GM10248 (cell line): ENCODE measurements at places on chromosomes 4 and X.

- DNase-seq = no peak
Observed at GRCh38 chr4:183264614-183265013, 55.5 kb downstream of the CLDN22 start.

- no peak for DNase-seq
Observed at GRCh38 chr4:44916411-44916810, 190.1 kb upstream of the GNPDA2 start.

- no peak for DNase-seq
Observed at GRCh38 chrX:7316280-7316679, 168.3 kb upstream of the PUDP start.

GRCh38 chr4:151437505-151437904 lies 28.5 kb downstream of the FHIP1A start:
- no peak for DNase-seq

- DNase-seq = no peak
Observed at GRCh38 chr4:6972911-6973310, 63.3 kb downstream of the TBC1D14 start.

GRCh38 chrX:21373637-21374162 lies 518 bp upstream of the CNKSR2 start:
- DNase-seq = no peak

DNA sequence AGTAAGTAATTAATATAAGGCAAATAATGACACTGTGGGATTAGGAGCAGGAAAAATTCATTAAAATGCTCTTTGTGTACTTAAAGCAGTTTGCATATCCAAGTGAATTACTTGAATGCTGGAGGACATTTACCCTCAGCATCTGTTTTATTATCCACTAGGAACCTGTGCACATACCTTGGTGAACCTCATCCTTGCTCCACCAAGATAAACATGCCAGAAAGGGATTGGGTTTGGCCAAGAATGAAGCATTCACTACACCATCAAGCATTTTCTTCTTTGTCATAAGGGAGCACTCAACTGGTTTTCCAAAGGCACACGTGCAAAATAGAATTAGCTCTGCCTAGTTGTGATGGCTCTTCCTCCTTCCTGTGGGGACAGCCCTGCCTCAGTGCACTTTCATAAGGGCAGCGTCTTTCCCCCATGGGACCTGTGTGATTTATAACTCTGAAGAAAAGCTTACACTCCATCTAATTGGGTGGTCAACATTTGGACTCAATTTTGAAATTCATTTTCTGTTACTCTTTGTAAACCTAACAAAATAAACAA lies 291.7 kb downstream of the USP46 start:
- DNase-seq = no peak

DNA sequence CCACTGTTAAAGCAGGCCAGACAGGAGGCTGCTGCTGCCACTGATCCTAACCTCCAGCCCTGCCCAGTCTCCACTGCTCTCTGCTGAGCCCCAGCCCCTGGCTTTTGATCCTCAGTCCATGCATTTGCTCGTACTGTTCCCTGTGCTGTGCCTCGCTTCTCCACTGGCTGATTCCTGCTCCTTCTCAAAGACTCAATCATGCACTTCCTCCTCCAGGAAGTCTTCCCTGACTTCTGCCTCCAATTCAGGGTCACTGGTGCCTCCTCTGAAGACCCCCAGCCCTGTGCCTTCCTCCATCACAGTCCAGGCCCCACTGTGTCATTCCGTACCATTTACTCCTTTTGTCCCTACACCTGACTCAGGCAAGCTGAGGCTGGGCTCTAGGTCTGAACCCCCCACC lies 230.6 kb upstream of the PSAPL1 start:
- DNase-seq = no peak

GRCh38 chr4:5036239-5036638 lies 15.0 kb upstream of the STK32B start:
- no peak for DNase-seq

DNA sequence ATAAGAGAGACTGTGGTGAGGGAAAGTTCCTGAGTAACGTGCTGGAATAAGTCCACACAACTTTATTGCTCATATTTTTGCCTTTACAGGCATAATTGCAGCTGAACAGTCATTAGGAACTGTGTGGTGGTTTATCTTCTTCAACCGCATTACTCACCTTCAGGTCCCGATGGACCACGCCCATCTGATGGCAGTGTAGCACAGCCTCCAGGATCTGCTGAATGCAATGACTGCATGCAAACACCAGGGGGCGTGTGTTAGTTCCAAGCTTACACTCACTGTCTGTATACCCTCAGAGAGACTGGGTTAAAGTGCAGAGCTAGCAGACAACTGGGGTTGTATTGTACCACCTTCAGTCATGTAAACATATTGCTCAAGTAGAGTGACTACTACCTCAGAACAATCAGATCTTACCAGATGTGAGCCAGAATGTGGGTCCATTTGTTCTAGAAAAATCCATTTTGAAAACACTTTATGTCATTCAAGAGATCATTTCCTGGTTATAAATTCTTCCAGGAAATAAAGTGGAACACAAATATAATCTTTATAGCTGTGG lies 214.0 kb downstream of the CAMK2D start:
- peak; percentile 75 for DNase-seq

- no peak for DNase-seq
Observed at GRCh38 chr4:104818579-104818978, 323.9 kb upstream of the CXXC4 start.

- DNase-seq = no peak
Observed at GRCh38 chr4:17188125-17188524, 289.7 kb upstream of the LDB2 start.

DNA sequence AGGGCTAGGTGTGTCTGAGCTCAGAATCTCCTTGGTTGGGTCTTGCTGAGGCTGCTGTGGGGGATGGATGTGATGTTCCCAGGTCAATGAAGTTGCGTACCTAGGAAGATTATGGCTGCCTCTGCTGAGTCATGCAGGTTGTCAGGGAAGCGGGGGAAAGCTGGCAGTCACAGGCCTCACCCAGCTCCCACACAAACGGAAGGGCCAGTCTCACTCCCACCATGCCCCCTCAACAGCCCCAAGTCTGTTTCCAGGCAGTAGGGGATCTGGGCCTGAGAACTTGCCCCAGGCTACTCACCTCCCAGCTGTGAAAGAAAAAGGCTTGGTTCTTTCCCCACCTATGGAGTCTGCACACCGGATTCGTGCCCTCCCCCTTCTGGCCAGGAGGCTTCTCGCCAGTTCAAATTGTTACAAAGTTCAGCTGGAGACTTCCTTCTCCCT lies 72.9 kb downstream of the WDR44 start:
- DNase-seq = no peak

- no peak for DNase-seq
Observed at GRCh38 chrX:63349307-63349706, 1.8 kb downstream of the SPIN4 start.

DNA sequence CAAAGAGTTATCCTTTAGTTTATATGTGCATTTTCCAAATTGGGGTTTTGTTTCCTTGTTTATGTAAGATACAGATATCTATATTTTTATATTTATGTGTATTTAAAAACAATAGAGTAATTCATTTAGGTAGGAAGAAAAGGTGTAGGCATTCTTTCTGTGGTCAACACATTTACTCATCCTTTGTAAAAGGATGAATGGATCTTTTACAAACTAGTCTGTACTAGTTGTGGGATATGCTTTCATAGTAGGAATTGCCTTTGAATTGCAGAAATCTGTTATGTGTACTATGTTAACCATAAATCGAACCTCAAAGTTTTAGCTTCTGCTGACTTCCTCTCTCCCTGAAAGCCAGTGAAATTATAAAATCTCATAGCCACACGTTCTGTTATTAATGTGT lies 128.5 kb downstream of the REPS2 start:
- DNase-seq = no peak

DNA sequence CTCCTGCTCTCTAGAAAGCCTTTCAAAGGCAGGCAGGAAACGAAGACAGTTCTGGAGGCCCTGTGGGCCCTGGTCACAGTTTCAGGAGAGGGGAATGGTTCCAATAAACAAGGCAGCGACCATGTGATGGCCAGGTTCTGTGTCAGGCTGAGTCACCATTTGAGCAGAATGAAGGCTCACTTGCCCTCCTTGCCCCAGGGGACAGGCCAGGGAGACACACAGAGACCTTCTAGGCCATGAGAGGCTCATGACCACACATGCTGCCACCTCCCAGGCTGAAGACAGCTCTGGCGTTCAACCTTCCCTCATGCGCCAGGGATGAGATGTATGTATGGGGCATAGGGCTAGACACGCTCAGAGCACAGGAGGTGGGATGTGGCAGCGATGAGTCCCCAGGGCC lies 22.9 kb upstream of the TRIM2 start:
- DNase-seq = no peak

DNA sequence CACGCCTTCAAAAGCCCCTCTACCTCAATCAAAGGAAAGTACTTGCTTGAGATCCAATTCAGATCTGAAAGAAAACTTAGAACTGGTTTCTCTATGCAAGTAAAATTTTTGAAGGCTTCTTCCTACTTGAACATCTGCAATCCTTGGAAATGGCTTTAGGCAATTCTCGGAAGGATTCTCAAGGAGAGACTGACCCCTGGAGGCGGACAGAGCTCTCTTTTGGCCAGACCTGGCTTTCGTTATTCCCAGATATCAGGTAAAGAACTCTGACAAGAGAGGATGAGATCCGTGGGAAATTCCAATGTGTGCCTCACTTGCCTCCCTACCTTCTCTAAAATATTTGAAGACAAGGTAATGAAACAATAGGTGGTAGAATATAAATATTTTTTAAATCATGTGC lies 670.3 kb upstream of the FAM241A start:
- no peak for DNase-seq

GRCh38 chrX:150849996-150850720 lies 48.3 kb downstream of the CD99L2 start:
- DNase-seq = no peak

DNA sequence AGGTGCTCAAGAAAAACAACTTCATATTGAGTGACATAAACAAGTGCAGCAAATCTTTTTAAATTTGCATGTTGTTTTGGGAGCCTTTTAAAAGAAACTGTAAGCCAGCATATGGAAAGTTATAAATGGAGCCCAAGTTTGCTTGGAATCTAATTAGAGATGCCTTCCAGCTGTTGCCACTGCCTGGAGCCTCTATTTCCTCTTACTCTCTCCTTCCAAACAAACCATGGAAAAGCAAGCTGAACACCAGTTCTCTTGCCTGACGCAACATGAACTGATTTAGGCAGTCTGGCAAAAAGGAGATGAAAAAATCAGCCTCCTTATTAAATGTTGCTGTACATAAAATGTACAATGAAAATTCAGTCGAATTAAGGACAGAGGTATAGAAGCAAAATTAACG lies 21.5 kb downstream of the ARSJ start:
- DNase-seq = no peak

- DNase-seq = peak; percentile 77
Observed at GRCh38 chrX:153400146-153401132, 711 bp downstream of the PNMA6E start.

DNA sequence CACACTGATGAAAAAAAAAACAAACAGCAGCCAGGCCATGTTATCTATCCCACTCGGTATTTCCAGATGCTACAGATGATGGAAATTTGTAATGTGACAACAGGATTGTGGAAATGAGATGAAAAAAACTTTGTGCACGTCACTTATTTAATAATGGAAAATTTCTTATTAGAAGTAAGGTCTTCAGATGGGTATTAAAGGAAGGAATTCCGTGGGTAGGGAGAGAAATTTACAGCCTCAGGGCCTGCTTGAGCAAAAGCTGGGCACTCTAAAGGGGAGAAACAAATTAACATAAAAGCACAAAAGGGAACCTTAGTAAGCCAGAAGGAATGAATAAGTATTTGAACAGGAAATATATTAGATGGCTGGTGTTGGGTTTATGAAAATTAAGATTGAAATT lies 4.2 kb upstream of the PKD2 start:
- DNase-seq = no peak

DNA sequence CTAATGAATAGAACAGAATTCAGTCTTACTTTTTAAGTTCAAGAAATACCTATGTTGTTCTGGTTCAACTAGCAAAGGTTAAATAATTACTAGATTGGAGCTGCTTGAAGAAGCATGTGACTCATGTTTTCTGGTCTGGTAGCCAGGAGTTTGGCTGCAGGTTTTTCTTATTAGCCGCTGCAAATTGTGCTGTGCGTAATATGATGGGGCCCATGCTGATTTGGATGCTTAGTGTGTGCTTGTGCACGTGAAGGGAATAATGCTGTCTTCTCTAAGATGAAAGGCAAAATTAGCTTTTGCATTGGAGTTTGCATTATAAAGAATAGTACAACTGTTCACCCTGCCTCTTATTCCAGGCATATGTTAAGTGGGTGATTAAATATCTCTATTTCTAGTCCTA lies 219.6 kb downstream of the SNCA start:
- no peak for DNase-seq

- no peak for DNase-seq
Observed at GRCh38 chr4:110058677-110059076, 139.7 kb downstream of the ELOVL6 start.

DNA sequence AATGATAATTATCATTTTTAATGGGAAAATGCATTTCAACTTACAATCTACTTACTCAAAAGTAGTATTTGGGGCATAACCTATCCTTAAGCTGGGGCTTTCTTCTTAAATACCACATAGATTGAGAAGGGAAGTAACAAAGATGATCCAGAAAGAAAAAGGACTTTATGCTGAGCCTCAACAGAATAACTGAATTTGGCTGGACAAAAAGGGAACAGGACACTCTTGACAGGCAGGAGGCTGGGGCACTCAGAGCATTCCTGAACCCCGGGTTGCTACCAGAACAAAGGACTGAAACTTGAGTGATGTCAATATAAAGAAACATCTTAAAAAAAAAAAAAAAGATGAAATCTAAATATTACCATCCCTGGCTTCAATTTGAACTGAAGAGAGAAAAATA lies 23.9 kb downstream of the RELL1 start:
- DNase-seq = no peak

GRCh38 chr4:62006108-62006507 lies 806.0 kb downstream of the ADGRL3 start:
- no peak for DNase-seq

DNA sequence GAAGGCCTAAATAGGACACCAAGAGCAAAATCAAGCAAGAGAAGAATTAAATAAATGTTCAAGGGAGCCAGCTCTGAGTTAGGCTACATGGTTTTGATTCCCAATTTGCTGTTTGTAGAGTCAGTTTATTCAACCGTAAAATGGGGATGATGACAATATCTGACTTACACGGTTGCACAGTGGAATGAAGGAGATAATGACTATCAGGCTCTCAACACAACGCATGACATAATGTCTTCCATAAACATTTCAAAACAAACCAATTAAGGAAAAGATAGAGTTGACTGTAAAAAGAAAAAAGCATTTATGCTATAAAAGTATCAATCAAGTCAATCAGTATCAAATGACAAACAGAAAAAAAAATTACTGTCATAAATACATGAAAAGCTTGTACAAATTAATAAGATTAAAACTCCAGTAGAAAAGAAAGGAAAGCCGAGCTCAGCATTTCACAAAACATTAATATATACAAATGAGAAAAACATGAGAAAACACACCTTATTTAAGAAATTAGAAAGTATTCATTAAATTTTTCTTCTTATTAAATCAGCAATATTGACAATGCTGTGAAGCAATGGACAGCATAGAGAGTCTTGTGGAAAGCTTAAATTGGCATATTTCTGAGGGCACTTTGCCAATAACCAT lies 179.0 kb downstream of the SCFD2 start:
- no peak for DNase-seq
